Mammary microvascular endothelial cell (primary cell): ENCODE measurements at places on chromosomes 6 and 20. TPM values are rescaled to one million over a fixed set of nuclear protein-coding genes. Genes with fewer than 3 reads are reported as not detected.

PRKN gene
- total RNA-seq, result 0.13 and 0.34 TPM in 2 replicates

VSTM2L gene
- total RNA-seq, result 1.7 and 1.8 TPM in 2 replicates

TFAP2C gene
- not detected in 2 replicates for total RNA-seq

SPTLC3 gene
- total RNA-seq, result 0.33 and 0.89 TPM in 2 replicates

HDGFL1 gene
- total RNA-seq, result not detected in 2 replicates

HNF4A gene
- total RNA-seq, result not detected in 2 replicates

C20orf204 gene
- total RNA-seq, result 0.44 and 0.73 TPM in 2 replicates

NFKBIE gene
- total RNA-seq, result 35.3 and 41.0 TPM in 2 replicates

GINM1 gene
- 35.1 and 35.6 TPM in 2 replicates for total RNA-seq

TTK gene
- total RNA-seq, result 34.6 and 39.8 TPM in 2 replicates

SLC26A8 gene
- not detected in 2 replicates for total RNA-seq

RNF217 gene
- 7.3 and 13.2 TPM in 2 replicates for total RNA-seq

MDFI gene
- 19.5 and 22.5 TPM in 2 replicates for total RNA-seq

TAGAP gene
- 0.07 TPM in 1 of 2 replicates, not detected in the other for total RNA-seq

RIPOR2 gene
- 0.33 and 1.0 TPM in 2 replicates for total RNA-seq

MCCD1 gene
- total RNA-seq, result not detected in 2 replicates

GLP1R gene
- not detected in 2 replicates for total RNA-seq

TDP2 gene
- total RNA-seq, result 24.6 and 27.3 TPM in 2 replicates

GPR6 gene
- not detected in 2 replicates for total RNA-seq

SPDEF gene
- not detected in 2 replicates for total RNA-seq
